EH (cell line): ENCODE measurements at places on chromosomes 5 and 9.

GRCh38 chr5:75012748-75013147 lies 39.6 kb downstream of the GCNT4 start:
- DNase-seq = no peak

- DNase-seq = peak; percentile 88
Measured at GRCh38 chr5:83924171-83924570, 203.5 kb upstream of the HAPLN1 start.

- peak; percentile 1 for DNase-seq
Measured at GRCh38 chr5:106862450-106863193, 808.1 kb downstream of the EFNA5 start.

DNA sequence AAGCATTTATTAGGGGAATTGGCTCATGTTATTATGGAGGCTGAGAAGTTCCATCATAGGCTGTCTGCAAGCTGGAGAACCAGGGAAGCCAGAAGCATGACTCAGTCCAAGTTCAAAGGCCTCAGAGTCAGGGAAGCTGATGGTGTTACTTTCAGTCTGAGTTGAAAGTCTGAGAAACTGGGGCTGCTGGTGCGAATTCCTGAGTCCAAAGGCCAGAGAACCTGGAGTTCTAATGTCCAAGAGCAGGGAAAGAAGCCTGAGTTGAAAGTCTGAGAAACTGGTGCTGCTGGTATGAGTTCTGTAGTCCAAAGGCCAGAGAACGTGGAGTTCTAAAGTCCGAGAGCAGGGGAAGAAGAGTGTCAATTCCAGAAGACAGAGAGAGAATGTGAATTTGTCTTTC lies 641.1 kb downstream of the ISL1 start:
- DNase-seq = peak; percentile 1

GRCh38 chr5:140998921-140999410 lies 32.7 kb downstream of the PCDHAC2 start:
- DNase-seq = no peak

DNA sequence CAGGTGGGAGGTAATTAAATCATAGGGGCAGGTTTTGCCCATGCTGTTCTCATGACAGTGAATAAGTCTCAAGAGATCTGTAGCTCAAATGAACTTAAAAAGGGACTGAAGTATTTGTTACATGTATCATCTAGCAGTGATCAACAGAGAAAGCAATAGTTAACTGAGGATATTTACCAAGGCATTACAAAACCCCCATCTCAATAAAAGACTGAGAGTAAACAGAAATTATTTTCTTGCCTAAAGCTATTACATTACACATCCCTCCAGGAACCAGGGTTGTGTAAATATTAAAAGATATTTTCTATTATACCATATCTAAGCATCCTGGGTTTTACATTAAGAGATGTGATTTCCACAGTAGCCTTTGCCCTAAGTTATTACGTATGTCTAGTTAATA lies 169.9 kb downstream of the CTNND2 start:
- no peak for DNase-seq

DNA sequence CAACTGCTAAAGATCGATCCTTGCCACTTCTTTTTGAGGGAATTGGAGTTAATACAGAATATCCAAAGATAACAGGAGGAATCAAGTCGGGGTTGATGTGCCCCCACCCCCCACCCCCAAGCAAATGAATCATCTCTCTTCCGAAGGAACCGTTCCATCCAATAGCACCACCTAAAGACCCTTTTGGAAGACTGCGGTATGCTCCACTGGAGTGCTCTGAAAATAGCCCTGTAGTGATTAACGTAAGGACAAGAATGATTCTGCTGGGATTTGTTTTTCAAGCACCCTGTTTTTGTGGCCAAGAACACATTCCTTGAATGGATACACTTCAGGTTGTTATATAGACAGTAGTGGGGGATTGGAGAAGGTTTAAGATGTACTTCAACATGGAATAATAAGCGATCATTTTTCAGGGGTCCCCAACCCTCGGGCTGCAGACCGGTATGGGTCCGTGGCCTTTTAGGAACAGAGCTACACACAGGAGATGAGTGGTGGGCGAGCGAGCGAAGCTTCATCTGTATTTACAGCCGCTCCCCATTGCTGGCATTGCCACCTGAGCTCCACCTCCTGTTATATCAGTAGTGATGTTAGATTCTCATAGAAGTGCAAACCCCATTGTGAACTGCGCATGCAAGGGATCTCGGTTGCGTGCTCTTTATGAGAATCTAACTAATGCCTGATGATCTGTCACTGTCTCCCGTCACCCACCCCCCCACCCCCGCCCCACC lies 44.5 kb upstream of the TMEM252 start:
- no peak for DNase-seq

DNA sequence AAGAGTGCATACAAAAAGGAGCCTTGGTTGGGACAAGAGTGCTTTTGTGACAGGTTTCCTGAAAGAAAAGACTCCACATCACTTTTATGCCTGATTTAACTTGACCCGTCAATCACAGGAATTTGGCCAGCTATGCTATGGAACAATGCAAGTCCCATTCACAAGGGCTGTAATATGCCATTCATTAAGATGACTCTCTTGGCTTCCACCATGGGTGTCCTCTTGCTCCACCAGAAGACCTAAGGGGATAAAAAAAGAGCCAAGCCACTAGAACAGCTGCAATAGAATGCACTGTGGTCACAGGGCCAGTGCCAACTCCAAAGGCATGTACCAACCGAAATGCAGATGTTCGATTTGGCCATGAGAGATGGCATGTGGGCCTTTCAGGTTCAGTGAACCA lies 480.1 kb upstream of the MPDZ start:
- no peak for DNase-seq

DNA sequence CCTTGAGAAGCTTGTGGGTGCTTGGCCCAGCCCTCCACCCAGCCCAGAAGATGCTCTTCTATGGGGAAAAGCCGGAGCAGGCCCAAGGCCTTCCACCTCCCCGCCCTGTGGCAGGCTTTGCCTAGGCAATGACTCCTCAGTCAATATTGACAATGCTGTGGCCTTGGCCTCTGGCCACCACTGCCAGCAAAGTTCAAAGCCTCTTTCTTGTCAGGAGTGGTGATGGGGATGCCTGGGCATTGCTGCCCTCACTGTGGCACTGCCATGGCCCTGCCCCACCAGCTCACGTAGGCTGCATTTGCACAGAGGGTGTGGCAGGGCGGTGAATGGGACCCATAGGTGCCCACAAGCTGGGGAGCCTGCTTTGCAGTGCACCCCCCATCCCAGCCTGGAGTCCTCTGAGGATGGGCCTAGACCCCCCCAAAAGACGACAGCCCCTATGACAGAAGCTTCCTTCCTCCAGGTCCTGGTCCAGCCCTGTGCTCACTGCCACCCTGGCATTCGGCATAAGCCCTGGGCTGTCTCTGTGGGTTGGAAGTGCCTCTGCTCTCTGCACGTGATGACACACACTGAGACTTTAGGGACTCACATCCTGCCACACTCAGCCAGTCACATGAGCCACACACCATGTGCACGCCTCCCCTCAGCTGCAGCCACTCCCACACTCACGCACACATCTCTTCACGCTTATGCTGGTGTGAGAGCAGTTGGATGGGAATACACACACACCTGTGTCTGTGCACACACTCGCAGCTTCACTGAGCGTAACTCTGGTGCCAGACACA lies 31.1 kb downstream of the MORN5 start:
- DNase-seq = peak; percentile 64

GRCh38 chr5:135072387-135073281 lies 38.6 kb upstream of the PITX1 start:
- DNase-seq = no peak

DNA sequence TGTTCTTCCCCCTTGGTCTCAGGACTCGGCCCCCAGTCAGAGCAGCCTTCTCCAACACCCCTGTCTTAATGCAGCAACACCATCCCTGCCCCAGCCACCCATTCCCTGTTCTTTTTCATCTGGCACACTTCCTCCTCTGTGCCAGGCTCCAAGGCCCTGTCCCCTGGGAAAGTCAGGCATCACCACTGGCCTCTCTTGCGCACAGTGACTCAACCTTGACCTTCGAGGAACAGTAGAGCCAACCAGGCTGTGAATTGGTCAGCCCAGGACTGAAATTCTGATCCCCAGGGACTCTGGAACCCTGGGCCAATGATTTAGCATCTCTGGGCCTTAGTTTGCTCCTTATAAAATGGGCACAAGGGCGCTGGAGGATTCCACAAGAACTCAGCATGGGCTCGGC lies 10.5 kb upstream of the RALGDS start:
- DNase-seq = no peak

DNA sequence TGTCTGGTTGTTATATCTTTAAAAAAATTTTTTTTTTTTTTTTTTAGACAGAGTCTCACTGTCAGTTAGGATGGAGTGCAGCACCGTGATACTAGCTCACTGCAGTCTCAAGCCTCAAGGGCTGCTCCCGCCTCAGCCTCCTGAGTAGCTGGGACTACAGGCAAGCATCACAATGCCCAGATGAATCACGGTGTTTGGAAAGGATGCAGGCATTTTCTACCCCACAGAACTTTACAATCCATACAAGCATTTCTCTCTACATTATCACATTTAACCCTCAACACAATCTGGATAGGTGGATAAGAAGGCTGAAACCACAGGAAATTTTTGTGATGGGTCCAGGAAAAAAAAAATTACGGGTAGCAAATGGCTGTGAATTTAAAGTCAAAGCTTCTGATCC lies 5.8 kb upstream of the PCA3 start:
- no peak for DNase-seq

GRCh38 chr5:167870055-167870454 lies 421.4 kb upstream of the WWC1 start:
- DNase-seq = peak; percentile 50
